ENCODE measurements at places on chromosomes 6 and 20.
A peak's percentile ranks its signal among the peaks of the same experiment; 100 is the strongest.

DNA sequence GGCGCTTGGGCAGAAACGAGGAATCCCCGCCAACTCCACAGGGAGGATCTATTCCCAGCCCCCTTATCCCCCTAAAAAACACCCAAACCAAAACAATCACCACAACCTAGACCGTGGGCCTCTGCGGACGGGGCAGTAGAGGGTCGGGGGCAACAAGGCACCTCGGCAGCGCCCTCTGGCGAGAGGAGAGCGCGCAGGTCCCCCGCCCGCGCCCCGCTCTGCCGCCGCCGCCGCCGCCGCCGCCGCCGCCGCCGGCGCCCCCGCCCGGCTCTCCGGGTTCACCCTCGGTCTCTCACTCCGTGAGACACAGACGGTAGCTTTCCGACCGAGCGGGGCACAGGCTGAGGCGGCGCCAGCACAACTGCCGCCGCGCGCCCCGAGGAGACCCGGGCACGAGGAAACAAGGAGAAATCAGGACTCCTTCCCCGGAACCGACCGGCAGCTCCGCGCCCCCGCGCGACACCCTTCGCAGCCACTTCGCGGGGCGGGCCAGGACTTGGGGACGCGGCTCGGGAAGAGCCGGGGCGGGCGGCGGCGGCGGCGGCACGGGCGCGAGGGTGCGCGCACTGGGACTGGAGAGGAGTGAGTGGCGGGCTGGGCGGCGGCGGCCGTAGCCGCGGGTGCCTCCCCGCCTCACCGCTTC, at the start of gene SLC35F1:
SLC35F1 (plus strand) TSS at position 307 of the 643 bp plus-strand sequence.
- DNase-seq = peak; percentile 19

GRCh38 chr6:78390066-78390465, 477.3 kb upstream of the IRAK1BP1 start:
- DNase-seq = no peak

GRCh38 chr20:25012616-25013189, 20.2 kb upstream of the APMAP start:
- DNase-seq = no peak

GRCh38 chr6:122620902-122621301, 10.7 kb downstream of the PKIB start:
- DNase-seq = no peak

DNA sequence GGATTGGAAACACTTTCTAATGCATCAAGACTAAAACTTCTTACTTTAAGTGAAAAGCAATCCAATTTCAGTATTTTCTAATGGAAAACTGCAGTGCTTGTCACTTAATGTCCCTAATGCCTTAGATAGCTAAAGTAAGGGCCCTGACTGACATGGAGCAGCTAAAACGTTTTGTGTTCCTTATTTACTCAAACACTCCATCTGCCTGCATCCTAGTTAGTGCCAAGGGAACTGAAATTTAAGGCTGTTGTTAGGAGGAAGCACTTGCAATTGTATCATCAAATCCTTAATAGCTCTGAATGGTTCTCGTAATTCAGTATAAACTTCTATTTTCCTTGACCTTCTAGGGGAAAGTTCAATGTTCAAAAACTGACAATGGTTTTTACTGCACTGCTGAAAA, 127.4 kb downstream of the GJA10 start:
- no peak for DNase-seq

- DNase-seq = no peak
These were observed 46.9 kb downstream of the LAMA2 start for GRCh38 chr6:128929869-128930268.

DNA sequence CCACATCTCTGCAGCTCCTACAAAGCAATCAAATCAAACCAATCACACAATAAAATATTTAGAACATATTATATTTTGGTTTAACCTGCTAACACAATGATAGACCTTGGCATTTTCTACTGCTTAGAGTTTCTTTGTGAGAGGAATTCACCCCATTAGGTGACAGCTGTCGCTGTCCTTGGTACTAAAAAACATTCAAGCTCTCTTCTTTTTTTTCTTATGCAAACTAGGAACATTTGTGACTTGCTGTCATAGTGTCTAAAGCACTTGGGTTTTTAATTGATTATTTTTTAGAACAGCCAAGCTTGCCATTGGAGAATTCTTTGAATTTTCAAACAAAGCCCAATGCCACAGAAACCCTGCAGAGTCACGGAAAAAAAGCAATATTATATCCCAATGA, 46.4 kb downstream of the CNR1 start:
- DNase-seq = no peak

DNA sequence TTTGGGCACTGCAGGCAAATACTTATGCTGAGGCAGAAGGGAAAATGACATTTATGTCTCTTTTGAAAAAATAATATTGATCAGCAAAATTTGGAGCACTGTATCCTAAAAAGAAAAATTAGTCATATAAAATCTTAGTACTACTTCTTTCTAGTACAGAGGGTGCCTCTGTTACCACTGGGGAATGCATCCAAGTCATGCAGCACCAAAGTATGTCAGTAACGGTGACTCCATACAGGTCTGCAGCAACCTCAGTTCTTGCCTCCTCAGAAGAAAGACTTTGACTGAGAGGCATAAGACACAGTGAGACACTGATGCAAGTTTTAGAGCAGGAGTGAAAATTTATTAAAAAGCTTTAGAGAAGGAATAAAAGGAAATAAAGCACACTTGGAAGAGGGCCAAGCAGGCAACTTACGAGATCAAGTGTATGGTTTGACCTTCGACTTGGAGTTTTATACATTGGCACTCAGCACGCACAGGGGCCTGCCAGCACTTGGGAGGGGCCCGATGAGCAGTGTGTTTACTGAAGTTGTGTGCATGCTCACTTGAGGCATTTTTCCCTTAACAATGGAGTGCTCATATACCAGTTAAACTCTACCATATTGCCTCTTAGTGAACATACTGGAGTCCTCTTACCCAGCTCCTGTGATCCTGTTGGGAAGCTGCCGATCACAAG, 1244.8 kb downstream of the EPHA7 start:
- DNase-seq = no peak

- DNase-seq = peak; percentile 62
These were observed 25.4 kb upstream of the ASIP start for GRCh38 chr20:34215711-34216381.

GRCh38 chr20:4811661-4812181, 90.0 kb downstream of the PRND start:
- peak; percentile 37 for DNase-seq

GRCh38 chr6:167738386-167738785, 88.3 kb upstream of the AFDN start:
- DNase-seq = no peak

GRCh38 chr6:33776186-33776585, 12.7 kb downstream of the LEMD2 start:
- DNase-seq = no peak

- no peak for DNase-seq
These were observed 3.5 kb downstream of the CTNNBL1 start for GRCh38 chr20:37697314-37697713.

DNA sequence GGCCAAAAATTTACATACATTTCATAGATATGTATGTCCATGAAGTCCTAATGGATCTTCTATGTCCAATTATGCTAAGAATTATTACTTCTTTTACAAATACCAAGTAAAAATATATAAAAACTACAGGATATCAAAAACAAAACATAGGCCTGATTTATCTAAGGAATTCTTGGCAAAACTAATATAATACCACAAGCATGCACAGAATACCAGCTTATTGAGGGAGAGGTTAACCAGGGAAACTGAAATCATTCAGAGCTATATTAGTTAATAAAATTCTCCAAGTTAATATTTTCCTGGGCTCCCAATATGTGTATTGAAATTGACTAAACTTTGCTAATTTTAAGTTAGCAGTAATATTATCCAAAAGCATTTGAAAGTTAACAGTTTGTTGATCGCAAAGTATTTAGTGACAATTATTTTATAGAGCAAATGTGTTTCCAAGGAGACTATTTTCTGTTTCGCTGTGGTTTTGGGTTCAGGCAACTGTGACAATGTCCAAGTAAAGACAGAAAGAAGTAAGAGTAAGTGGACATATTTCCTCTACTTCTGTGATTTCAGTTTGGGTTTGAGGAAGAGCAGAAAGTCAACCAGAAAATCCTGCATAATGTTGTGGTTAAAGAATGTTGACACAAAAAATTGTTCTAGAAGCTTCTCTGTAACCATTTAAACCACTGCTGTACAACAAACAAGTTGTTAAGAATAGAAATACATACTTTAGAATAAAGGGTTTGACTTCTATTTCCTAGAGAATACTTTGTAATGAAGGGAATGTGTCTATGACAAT, 167.4 kb downstream of the COL21A1 start:
- DNase-seq = no peak

- no peak for DNase-seq
These were observed 63.1 kb downstream of the TTI1 start for GRCh38 chr20:37969949-37970855.

DNA sequence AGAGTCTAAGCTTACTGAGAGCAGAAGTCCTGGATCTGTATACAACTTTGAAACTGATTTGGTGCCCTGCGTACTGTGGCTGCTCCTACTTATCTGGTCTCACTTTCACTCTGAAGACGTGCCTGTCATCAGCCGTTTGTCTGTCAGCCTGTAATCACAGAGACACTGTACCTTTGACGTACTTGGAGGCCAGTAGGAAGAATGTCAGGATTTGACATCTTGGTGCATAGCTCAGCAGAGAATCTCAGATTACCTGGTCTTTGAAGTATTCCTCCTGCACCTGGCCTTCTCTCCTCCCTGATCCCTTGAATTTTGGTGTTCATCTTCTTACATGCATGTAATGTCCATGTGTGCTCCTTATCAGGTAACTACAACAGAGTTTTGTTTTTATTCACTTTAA, 37.7 kb downstream of the DSE start:
- DNase-seq = no peak

GRCh38 chr6:156952401-156952800, 175.2 kb downstream of the ARID1B start:
- DNase-seq = no peak

DNA sequence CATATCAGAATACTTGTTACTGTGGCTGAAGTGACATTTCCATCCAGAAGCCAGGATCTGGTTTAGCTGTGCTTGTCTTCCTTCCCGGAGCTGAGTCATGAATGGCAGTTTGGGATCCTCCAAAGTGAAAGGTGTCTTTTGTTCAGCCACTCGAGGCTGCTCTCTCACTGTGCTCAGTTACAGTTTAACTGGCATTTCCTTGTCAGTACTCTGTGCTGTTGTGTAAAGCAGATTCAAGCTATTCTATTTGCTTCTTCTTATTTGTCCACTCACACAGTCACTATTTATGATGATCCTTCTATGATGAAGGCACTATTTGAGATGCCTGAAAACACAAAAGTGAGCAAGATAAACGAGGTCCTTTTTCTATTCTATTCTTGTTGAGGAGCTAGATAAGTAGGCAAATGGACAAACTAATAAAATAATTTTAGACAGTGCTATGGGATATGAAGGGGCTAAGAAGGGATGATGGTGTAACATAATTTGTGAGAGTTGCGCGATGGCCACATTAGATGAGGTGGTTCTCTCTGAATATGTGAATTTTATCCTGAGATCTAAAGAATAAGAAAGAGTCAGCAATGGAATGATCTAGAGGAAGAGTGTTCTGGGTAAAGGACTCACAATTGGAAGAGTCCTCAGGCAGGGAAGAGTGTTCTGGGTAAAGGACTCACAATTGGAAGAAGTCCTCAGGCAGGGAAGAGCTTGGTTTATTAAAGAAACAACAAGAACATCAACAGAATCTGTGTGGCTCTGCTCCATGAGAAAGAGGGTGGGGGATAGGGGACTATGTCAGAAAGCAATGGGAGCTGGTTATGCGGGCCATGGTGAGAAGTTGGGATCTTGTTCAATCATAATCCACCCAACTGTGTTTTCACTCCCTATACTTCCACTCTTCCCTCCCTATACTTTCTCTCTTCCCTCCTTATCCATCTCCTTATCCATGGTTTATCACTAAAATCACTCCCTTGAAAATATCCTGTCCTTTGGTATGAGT, 40.1 kb downstream of the CYP24A1 start:
- no peak for DNase-seq

DNA sequence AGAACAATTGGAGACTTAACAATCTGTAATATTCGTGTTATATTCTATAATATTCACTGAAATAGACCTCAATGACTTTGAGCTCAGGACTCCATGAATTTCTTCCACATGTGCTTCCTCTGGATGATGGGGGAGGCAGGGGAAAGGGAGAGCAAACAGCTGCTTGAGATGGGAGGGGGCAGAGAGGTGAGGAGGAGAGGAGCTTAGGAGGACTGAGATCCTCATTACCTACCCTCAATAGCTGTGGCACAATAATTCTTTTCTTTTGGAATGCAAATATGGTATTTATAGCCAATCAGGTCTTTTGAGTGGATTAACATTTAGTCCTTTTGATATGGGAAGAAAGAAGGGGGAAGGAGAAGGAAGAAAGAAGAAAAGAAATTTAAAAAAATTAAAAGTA, 64.1 kb upstream of the ZNF217 start:
- DNase-seq = no peak

- no peak for DNase-seq
These were observed 52.4 kb upstream of the IPCEF1 start for GRCh38 chr6:154408891-154409500.

GRCh38 chr6:132525866-132526265, 12.2 kb upstream of the TAAR9 start:
- no peak for DNase-seq

GRCh38 chr6:12010635-12011275, 1.4 kb upstream of the HIVEP1 start:
- no peak for DNase-seq

- DNase-seq = no peak
These were observed 296.9 kb upstream of the SGK1 start for GRCh38 chr6:134614606-134615485.

- DNase-seq = no peak
These were observed 10.3 kb upstream of the CYP24A1 start for GRCh38 chr20:54184071-54184470.

- DNase-seq = no peak
These were observed 19.0 kb downstream of the HS3ST5 start for GRCh38 chr6:114323784-114324183.

DNA sequence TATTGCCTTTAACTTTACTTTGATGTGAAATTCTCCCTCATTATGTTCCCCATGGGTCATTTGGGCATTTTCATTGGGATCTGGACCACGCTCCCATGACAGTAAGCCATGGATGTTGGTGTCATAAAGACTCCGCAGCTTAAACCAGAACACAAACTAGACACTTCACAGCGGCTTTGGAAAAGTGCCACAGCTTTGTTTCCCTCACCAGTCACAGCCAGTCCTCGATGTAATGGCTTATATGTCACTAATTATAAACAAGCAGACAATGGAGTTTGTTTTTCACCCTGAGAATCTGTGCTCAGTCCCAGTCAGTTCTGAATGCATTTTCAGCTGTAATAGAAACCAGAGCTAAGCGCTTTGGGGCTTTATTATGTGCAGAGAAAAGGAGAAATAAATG, 23.2 kb upstream of the DAAM2 start:
- no peak for DNase-seq

Measured in stimulated activated CD4-positive, alpha-beta T cell treated with anti-CD3 and anti-CD28 coated beads, Interleukin-1b, Interleukin-23, amount 100 ng/mL, for 48 hours (primary cell).